Stimulated activated CD4-positive, alpha-beta T cell treated with anti-CD3 and anti-CD28 coated beads, TNF-alpha, amount 100 ng/mL, for 1 hour (primary cell): ENCODE measurements at places on chromosomes 3 and 15.

GRCh38 chr3:129228891-129229585 is 20.4 kb upstream of the COPG1 start:
- DNase-seq: no peak

- DNase-seq: no peak
Observed at GRCh38 chr3:103127737-103128136, 692.9 kb downstream of the ZPLD1 start.

DNA sequence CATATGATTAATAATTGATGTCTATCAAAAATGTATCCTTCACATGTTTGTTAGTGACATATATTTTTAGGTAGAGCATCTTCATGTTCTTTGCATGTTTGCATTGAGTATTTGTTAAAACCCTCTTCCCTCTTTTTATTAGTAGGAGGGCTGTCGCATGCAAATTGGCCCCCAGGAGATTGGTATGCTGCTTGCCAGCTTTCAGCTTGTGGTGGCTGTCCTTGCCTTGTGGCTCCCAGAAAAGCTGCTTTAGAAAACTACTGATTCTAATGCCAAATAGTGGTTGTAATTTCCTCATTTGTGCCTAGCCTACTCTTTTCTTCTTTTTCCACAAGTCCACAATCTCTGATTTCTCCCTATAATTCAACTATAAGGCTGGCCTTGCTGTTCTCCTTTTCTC is 886.8 kb downstream of the VGLL3 start:
- no peak for DNase-seq

DNA sequence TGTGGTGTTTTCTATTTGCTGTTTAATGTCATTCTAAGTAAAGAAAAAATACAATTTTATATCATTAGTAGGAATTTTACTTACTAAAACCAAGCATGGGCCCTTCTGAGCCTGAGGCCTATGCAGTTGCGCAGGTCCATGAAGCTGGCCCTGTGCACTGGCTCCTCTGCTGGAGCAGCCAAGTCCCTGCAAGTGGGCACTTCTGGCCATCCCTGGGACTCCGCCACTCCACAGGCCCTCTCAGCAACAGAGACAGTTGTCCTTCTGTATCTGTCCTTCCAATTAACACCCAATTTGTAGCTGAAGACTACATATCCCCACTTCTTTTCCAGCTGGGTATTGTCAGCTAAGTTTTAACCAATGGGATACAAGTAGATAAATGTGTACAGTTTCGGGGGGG is 49.9 kb upstream of the RYK start:
- no peak for DNase-seq

- no peak for DNase-seq
Observed at GRCh38 chr3:122100591-122101463, 45.7 kb downstream of the CD86 start.

GRCh38 chr3:194971009-194971408 is 285.3 kb downstream of the FAM43A start:
- DNase-seq: no peak

DNA sequence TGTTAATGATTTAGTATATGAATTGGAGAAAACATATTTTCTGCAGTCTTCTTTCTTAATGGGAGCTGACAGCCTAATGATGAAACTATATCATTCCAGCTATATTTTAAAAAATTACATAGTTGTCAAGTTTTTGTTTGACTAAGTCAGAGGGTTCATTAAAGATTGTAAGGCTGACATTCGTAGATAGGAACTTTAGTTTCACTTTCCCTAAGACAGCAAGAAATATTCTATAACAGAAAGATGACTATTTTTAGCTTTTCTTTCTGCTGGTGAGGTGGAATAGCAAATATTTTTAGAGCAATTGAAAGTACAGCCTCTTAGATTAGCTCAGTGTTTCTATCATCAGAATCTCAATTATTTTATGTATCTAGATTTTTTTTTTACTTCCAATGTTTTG is 60.2 kb downstream of the PIAS1 start:
- DNase-seq: no peak

GRCh38 chr3:10248984-10249748 is 907 bp downstream of the TATDN2 start:
- peak; percentile 32 for DNase-seq

- no peak for DNase-seq
Observed at GRCh38 chr3:139122221-139122581, 77.5 kb upstream of the PRR23C start.

GRCh38 chr3:46950177-46950576 is 26.4 kb downstream of the CCDC12 start:
- no peak for DNase-seq

GRCh38 chr3:99953596-99953995 is 135.9 kb downstream of the CMSS1 start:
- DNase-seq: no peak
